ENCODE measurements at places on chromosomes 16 and 17.
A peak's percentile ranks its signal among the peaks of the same experiment; 100 is the strongest.

DNA sequence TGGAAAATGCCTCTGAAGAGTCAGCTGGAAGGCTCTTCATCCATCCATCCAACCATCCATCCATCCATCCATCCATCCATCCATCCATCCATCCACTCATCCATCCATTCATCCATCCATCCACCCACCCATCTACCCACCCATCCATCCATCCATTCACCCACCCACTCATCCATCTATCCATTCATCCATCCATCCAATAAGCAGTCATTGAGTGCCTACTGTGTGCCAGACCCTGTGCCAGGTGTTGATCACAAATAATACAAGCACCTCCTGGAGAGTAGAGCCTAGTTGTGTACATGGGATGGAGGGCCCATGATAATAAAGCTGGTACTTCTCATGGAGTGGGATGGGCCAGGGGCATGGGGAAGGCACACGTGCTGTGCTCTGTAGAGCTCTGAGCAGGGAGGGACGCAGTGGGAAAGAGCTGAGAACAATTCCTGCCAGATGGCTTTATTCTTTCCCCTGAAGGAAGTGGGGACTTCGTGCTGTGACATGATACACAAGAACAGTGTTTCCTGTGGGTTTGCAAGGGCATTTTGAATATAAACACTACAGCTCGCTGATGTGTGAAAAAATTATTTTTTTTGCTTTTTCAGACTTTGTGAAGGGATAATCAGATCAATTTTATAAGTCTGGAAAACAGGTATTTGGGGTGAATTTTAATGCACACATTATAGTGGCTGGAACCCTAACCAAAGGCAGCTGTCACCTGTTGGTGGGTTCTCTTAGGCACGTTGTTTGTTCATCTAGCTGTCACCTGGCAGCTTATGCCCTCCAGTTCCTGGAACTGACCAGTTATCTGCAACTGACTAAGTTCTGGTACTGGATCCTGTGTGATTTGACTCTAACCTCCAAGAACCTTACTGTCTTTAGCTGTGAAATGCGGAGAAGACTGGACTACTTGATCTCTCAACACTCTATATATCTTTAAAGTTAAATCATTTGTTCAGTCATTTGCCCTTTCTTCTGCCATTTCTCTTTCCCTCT, 61.3 kb downstream of the PRKCB start:
- ATAC-seq: no peak
- H3K36me3 ChIP-seq: no peaks in the 10 kb centered on the region
- H3K4me1 ChIP-seq: no peaks in the 10 kb centered on the region

DNA sequence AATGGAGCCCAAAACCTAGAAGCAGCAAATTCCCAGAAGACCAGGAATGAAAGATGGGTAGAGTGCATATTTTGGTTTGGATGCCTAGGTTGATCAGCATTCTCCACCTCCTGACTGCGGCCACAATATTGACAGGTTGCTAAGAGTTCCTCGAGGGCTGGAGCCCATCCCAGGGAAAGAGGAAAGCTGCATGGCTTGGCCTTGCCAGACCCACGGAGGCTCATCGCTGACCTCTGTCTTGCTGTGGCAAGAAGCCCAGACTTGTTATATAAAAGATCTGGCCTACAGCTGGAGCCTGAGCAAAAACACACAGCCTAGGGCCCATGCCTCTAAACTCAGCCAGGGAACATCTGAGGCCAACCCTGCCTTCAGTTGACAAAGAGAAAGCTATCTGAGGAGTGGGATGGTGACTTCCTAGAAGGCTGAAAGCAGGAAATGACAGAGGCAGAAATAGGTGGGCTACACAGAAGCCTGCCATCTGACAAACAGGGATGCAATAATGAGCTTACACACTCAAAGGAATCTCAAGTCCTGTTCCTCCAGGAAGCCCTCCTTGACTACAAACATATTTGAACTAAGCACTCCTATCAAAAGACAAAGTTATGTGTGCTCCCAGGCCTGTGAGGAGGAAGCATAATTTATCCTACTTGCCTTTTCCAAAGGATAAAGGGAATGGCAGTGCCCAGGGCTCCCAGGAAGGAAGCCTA, 22.5 kb upstream of the SLC35B1 start:
- ATAC-seq: peak; percentile 94
- H3K36me3 ChIP-seq: no peaks in the 10 kb centered on the region
- no peak overlapping the region for H3K4me3 ChIP-seq
- peaks cover 78% of the 10 kb centered on the region for H3K4me1 ChIP-seq
- H3K27me3 ChIP-seq: no peaks in the 10 kb centered on the region
- H3K27ac ChIP-seq: peak overlapping the region; percentile 82

DNA sequence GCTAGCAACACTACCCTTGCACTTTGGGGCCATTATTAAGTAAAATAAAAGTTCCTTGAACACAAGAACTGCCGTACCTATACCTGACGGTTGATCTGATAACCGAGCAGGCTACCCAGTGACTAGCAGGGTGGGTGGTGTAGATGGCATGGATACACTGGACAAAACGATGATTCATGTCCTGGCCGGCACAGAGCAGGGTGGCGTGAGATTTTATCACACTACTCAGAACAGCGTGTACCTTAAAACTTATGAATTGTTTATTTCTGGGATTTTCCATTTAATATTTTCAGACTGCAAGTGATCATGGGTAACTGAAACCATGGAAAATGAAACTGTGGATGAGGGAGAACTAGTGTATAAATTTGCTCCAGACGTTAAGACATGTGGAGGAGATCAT, 41.0 kb upstream of the MSI2 start:
- no peaks in the 10 kb centered on the region for H3K4me1 ChIP-seq
- H3K27me3 ChIP-seq: no peaks in the 10 kb centered on the region
- H3K27ac ChIP-seq: no peak overlapping the region
- no peak overlapping the region for H3K4me3 ChIP-seq

GRCh38 chr17:72622661-72623433, 469.6 kb downstream of the SLC39A11 start:
- H3K4me1 ChIP-seq: no peaks in the 10 kb centered on the region
- no peak for ATAC-seq
- no peaks in the 10 kb centered on the region for H3K36me3 ChIP-seq
- H3K27ac ChIP-seq: no peak overlapping the region

DNA sequence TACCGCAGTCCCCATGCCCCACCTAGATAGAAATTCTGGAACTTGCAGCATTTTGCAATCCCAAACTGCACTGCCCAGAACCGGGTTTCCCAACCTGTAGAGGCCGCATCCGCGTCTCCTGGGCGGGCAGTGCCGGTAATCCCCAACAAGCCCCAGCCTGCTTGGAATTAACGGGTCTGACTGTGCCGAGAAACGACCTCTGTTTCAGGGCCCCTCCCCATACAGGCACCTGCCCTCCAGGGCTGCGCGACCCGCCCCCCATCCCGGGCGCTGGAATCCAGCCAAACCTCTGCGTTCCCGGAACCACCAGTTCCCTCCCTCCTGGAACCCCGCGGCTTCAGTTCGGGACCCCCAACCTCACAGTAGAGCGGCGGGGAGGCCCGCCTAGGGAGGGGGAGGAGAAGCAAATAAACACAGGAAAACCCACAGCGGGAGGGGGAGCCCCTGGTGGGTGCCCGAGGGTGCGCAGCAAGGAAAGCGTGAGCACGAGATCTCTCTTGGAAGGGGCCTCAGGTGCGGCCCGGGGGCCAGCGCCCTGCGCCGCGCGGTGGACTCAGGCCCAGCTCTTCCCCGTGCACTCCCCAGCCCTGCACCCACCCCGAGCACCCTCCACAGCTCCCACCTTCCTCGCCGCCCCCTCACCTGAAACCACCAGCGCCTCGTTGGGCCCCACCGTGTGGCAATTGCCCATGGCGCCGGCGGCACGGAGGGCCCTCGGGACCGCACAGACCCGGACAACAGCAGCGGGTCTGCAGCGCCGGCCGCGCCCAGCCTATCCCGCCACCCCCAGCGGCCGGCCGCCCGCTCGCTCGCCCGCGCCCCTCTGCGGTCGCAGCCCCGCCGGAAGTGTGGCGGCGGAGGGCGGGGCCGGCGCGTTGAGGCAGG, at the start of gene FLOT2:
TSS of gene FLOT2 (minus strand) at position 850 of the 885 bp plus-strand sequence. CDS start at position 691, 159 bp downstream.
- peak within 1 kb of the TSS; percentile 97 for H3K4me3 ChIP-seq
- peak; percentile 86 for ATAC-seq
- H3K27ac ChIP-seq: peak within 1 kb of the TSS; percentile 96
- no peaks in the 10 kb centered on the region for H3K36me3 ChIP-seq
- H3K27me3 ChIP-seq: no peaks in the 10 kb centered on the region
- no peaks in the 10 kb centered on the region for H3K4me1 ChIP-seq

DNA sequence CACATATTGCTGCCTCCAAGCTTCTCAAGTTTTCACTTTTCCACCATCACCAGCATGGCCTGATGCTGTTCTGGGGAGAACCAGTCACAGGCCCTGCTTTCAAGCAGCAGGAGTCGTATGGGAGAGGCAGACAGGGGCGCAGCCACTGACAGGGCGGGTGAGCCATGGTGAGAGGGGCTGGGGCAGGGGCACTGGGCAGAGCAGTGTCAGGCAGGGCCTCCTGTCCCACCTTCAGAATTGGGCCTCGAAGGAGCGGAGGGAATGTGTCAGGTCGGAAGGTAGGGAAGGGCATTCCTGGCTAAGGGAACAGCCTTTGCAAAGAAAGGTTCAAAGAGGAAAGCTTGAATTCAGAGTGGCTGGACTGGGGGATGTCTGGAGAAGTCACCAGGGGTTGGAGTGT, 4.9 kb upstream of the MAP2K3 start:
- H3K4me1 ChIP-seq: peaks cover 17% of the 10 kb centered on the region
- no peaks in the 10 kb centered on the region for H3K27me3 ChIP-seq
- H3K27ac ChIP-seq: no peak overlapping the region
- no peaks in the 10 kb centered on the region for H3K36me3 ChIP-seq

DNA sequence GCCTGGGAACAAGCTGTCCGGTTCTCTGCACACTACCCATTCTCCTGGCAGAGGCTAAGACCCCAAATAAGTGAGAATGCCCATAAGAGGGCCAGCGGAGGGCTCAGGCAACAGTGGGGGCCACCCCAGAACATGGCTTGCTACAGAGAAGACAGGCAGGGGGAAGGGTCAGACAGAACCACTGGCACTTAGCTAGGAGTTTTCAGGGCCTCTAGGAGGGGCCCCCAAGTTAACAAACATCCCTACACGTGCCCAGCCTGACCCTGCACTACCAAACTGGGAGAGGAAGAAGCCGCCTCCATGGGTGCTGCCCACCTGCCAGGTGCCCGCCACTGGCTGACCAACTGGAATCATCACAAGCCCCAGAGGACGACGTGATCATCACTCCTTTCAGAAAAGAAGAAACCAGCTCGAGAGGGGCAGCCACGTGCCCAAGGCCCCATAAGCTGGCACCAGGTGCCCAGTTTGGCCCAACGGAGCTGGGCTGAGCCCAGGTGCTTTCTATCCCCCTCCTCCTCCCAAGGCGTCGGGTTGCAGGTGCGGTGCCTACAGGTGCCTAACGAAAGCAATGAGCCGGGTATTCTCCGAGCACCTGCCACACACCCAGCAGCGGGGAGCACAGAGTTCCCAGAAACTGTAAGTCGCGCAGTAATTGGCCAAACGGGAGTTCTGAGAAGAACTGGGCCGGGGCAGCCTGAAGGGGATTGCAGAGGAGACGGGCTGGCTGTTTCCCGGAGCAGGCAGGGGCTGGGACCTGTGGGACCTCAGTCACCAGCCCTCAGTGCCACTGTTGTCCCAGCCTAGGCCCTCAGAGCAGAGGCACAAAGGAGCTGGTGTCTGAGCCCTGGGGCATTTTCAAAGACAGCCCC, 13.2 kb downstream of the RPH3AL start:
- H3K4me3 ChIP-seq: no peak overlapping the region
- ATAC-seq: no peak
- no peak overlapping the region for H3K27ac ChIP-seq

GRCh38 chr17:68861602-68862001, 93.6 kb downstream of the ABCA8 start:
- ATAC-seq: no peak
- H3K4me1 ChIP-seq: no peaks in the 10 kb centered on the region
- no peaks in the 10 kb centered on the region for H3K27me3 ChIP-seq
- H3K27ac ChIP-seq: no peak overlapping the region
- no peak overlapping the region for H3K4me3 ChIP-seq

- H3K4me3 ChIP-seq: no peak overlapping the region
- no peaks in the 10 kb centered on the region for H3K27me3 ChIP-seq
- H3K27ac ChIP-seq: no peak overlapping the region
- no peaks in the 10 kb centered on the region for H3K4me1 ChIP-seq
Observed at GRCh38 chr16:82071421-82071820, 36.4 kb downstream of the HSD17B2 start.

- no peaks in the 10 kb centered on the region for H3K27me3 ChIP-seq
- ATAC-seq: no peak
- H3K27ac ChIP-seq: no peak overlapping the region
- no peak overlapping the region for H3K4me3 ChIP-seq
- H3K36me3 ChIP-seq: no peaks in the 10 kb centered on the region
Observed at GRCh38 chr17:40932608-40933007, 4.8 kb downstream of the KRT23 start.

- peak overlapping the region; percentile 58 for H3K4me3 ChIP-seq
- no peaks in the 10 kb centered on the region for H3K36me3 ChIP-seq
Observed at GRCh38 chr17:40341808-40342503, 22.6 kb downstream of the GJD3 start.

GRCh38 chr17:78873519-78874340, 29.3 kb downstream of the CEP295NL start:
- H3K27me3 ChIP-seq: no peaks in the 10 kb centered on the region
- peak overlapping the region; percentile 89 for H3K27ac ChIP-seq
- H3K4me1 ChIP-seq: peaks cover 60% of the 10 kb centered on the region
- ATAC-seq: peak; percentile 30

DNA sequence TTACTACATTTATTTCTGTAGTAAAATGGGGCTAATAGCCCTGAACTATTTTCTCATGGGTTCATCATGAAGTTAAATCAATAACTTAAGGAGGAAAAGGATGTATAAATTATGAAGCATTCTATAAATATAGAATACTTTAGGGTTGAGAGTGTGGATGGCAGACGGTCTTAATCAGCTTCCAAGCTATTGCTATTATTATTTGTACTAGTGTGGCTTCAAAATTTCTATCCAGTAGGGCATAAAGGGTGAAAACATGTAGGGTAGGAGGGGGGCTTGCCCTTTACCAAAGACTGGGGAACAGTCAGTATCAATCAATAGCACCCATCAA, 26.4 kb upstream of the DHX8 start:
- ATAC-seq: no peak
- no peak overlapping the region for H3K4me3 ChIP-seq
- no peak overlapping the region for H3K27ac ChIP-seq
- H3K27me3 ChIP-seq: no peaks in the 10 kb centered on the region

GRCh38 chr16:88306860-88307545, 75.8 kb upstream of the ZNF469 start:
- ATAC-seq: no peak
- H3K4me1 ChIP-seq: peaks cover 17% of the 10 kb centered on the region
- H3K36me3 ChIP-seq: no peaks in the 10 kb centered on the region
- peaks cover 38% of the 10 kb centered on the region for H3K27me3 ChIP-seq
- no peak overlapping the region for H3K27ac ChIP-seq
- no peak overlapping the region for H3K4me3 ChIP-seq

DNA sequence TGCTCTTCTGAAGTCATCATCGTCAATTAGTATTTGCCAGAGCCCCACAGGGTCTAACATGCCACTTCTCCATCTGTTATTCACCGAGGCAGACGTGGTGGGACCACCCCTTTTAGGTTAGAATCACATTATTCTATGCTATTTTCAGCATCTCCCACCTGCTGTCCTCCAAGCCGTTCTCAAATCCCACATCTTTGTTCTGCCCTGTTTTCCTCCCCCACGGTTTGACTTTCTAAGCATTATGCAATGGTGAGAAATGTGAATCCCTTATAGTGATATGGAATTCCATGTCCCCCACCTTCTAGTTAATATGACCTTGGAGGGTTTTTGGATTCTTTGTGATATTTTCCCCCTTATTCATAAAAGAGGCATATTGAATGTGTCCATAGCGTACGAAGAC, 634.1 kb upstream of the RBFOX1 start:
- H3K4me3 ChIP-seq: no peak overlapping the region
- H3K4me1 ChIP-seq: no peaks in the 10 kb centered on the region
- no peak for ATAC-seq
- no peak overlapping the region for H3K27ac ChIP-seq
- H3K36me3 ChIP-seq: no peaks in the 10 kb centered on the region
- H3K27me3 ChIP-seq: no peaks in the 10 kb centered on the region

Data from gastroesophageal sphincter (tissue), 4 donors.